Adrenal gland (tissue), 19 donors: ENCODE measurements at places on chromosomes 7 and 10. TPM values are rescaled to one million over a fixed set of nuclear protein-coding genes. Genes with fewer than 3 reads are reported as not detected.

ATOH7 gene
- total RNA-seq: not detected

GRCh38 chr7:157813741-157814661, 477.2 kb downstream of the DNAJB6 start:
- DNase-seq: no peak
- no peaks in the 10 kb centered on the region for H3K27me3 ChIP-seq
- no peak overlapping the region for H3K27ac ChIP-seq
- H3K4me1 ChIP-seq: no peaks in the 10 kb centered on the region
- H3K36me3 ChIP-seq: no peaks in the 10 kb centered on the region
- no peak overlapping the region for H3K4me3 ChIP-seq

DNA sequence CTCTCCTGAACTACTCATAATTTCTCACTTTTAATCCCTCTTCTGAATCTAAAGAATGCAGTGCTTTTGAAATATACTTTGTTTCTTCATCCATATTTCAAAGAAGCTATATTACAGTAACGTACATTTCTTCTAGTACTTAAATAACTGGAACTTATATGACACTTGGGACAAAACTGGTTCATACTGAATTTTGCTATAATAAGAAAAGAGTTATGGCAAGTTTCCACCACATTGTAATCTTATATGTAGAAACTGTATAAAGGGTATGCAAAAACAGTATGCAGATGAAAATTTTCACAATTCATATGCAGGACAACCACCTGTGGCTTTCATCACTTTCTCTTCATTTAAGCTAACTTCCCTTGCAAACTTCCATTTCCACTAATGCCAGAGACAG, 785.7 kb downstream of the CNTNAP2 start:
- H3K36me3 ChIP-seq: no peaks in the 10 kb centered on the region
- no peak for DNase-seq
- no peaks in the 10 kb centered on the region for H3K27me3 ChIP-seq

DNA sequence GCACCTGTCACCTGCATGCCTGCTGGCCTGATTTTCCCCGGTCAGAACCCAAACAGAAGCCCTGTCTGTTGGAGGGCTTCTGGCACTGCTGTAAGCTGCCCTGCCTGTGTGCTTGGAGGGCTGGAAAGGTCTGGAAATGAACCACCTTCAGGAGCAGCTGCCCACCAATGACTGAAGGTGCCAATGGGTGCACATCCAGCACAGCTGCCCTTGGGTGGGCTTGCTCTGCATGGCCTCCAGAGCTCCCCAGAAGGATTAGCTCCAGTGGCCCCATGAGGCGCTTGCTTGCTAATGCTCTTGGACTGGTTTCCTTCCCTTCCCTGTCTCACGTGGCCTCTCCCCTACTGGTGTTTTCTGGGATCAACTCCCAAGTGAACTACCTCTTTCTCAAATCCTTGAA, 43.2 kb downstream of the WDFY4 start:
- no peaks in the 10 kb centered on the region for H3K36me3 ChIP-seq
- no peak overlapping the region for H3K27ac ChIP-seq
- H3K27me3 ChIP-seq: no peaks in the 10 kb centered on the region
- H3K4me1 ChIP-seq: no peaks in the 10 kb centered on the region
- H3K4me3 ChIP-seq: no peak overlapping the region

GPNMB gene
- total RNA-seq: 52.5 TPM

EPHB6 gene
- 0.78 TPM for total RNA-seq
